ENCODE measurements at places on chromosomes 7 and 10. TPM values are rescaled to one million over a fixed set of nuclear protein-coding genes. Genes with fewer than 3 reads are reported as not detected.

The FXYD4 gene
- not detected for total RNA-seq

The PLXNA4 gene
- 13.0 TPM for total RNA-seq

DNA sequence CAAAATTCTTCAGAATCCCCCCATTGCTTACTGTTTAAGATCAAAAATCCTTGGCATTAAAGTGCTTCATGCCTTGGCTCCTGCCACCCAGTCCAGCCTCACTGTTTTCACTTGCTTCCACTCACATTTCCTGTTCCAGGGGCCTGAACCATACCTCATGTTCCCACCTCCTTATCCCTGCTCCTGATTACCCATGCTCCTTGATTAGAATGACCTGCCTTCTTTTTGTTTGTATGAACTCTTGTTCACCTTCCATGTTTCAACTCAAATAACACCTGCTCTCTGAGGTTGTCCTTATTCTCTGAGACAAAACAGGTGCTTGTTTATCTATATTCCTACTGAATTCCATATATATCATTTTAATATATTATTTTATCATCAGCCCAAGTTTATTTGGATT, 77.1 kb upstream of the VSTM2A start:
- no peak for DNase-seq

DNA sequence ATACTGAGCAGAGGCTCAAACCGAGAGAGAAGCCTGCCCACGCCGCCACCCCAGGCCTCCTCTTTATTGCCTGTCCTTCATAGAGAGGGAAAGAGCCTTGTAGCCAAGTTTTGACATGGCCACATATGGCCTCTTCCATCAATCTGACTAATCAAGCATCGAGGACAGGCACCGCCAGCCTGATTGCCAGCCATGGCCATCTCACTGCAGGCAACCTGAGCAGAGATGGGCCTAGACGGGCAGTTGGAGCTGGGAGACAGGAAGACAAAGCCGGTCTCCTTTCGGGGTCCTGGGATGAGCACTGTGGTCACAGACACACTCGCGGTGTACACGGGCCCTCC, 67.2 kb downstream of the EBF3 start:
- no peak for DNase-seq

DNA sequence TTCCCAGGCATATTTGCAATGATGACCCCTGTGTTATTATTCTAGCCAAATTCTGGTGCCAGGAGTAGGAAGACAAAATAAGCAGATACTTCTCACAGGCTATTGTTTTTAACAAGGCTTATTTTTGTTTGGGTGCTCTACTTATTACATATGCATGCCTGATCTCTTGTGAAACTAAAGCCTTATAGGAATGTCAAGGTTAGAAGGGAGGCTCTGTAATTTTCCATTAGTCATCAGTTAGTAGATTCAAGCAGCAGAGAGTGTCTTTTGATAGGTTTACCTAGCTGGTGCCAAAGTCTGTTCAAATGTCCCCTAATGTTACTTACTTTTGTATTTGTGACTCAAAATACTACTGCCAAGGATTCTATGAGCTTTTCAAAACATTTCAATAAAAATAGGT, 11.7 kb upstream of the TMEM106B start:
- no peak for DNase-seq

Measured in chondrocyte (in vitro differentiated cells).